ENCODE measurements at places on chromosomes 4 and X. TPM values are rescaled to one million over a fixed set of nuclear protein-coding genes. Genes with fewer than 3 reads are reported as not detected.

Gene WAS
- 0.39 TPM for total RNA-seq

DNA sequence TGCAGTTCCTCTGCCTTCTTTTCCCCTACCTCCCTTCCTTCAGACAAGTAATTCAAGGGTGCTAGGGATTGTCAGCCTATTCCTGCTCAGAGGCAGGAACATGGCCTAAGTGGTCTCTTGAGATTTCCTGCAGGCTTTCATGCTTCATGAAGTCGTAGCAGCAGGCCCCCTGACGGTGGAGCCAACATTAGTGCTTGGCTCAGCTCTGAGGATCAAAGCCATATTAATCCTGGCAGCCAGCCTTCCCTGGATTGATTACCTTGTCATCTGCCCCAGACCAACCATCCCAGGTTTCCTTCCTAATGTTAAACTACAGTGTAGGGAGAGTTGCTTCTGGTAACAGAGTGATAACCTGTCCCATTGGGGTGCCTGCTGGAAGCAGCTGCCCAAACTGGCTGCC lies 84.1 kb downstream of the SLC16A2 start:
- no peak for DNase-seq

Gene OTUD4
- 38.9 TPM for total RNA-seq

Gene TMPRSS11A
- not detected for total RNA-seq

- DNase-seq = no peak
Observed at GRCh38 chrX:19555683-19556082, 40.4 kb upstream of the MAP3K15 start.

- no peak for DNase-seq
Observed at GRCh38 chrX:122134291-122134690, 1049.8 kb upstream of the GRIA3 start.

Gene SPATA18
- total RNA-seq = 17.4 TPM

Gene CDX4
- total RNA-seq = not detected

- no peak for DNase-seq
Observed at GRCh38 chrX:19625612-19626011, 110.3 kb upstream of the MAP3K15 start.

DNA sequence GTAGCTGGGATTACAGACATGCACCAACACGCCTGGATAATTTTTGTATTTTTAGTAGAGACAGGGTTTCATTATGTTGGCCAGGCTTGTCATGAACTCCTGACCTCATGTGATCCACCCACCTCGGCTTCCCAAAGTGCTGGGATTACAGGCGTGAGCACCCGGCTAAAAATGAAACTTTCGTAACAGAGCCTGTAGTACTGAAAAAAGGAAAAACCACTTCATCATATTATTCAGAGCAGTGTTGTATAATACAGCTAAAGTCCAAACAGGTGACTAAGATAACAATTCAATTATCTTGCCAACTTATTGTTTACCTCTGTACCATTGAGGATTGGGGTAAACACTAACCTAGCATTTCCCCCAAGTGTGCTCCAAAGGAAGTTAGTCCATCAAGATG lies 43.9 kb upstream of the HPRT1 start:
- DNase-seq = no peak

GRCh38 chr4:140888054-140888453 lies 131.9 kb upstream of the TBC1D9 start:
- DNase-seq = no peak

Gene PDZD4
- 0.10 TPM for total RNA-seq

- no peak for DNase-seq
Observed at GRCh38 chr4:27844376-27844775, 983.7 kb downstream of the STIM2 start.

Gene GAGE1
- not detected for total RNA-seq

DNA sequence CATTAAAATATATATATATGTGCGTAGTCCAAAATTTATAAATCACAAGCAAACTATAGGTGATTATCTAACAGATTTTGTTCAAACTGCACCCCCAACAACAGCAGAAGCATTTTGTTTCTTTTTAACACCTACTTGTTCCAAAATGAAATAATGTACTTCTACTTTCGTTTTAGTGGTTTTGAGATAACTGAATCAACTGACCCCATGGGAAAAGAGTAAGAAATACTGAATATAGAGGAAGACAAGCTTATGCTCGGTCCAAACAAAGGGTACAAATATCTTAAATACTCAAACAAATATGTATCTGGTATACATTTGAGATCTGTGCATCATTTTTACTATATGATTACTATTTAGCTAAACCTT lies 22.4 kb downstream of the MAP7D3 start:
- DNase-seq = no peak

DNA sequence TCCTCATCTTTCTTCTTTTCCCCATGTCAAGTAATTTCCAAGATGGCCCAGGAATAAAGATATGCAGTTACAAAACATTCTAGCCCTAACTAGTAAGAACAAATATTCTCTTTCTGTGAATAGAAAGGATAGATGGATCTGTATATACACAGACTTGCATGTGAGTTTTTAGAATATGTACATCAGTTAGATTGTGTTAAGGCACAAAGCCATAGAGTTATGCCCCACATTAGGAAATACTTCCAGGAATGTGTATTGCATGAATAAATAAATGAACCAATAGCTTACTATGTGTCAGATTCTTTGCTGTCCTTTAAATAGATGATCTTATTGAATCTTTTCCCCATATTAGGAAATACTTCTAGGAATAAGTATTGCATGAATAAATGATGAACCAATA lies 46.0 kb upstream of the TMPRSS11E start:
- DNase-seq = no peak

- DNase-seq = no peak
Observed at GRCh38 chr4:8402640-8403039, 37.9 kb downstream of the ACOX3 start.

DNA sequence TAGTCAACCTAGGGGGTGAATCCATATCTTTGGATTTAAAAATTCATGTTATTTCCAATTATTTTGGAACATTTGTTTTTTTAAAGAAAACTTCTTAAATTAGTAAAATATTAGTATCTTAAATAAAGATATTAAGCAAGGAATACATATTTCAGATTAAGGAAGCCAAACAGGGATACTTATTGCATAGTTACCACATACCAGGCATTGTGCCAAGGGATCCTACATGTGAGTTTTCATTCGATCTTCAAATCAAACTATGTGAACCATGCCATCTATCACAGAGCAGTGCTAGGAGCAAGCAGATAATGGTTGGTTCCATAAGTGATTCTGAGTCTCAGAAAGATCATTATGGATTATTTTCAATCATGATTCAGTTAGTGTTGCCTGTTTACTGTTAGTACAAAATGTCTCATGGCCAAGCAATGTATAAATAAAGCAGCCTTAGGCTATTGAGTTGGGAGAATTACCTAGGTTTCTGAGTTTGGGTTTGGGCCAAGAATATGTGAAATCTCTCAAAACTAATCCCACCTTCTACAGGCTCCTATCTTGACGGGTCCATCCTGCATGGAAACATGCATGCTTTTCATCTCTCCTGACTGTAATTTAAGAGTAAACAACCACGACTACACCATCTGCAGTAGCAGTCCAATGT lies 176.7 kb downstream of the NPFFR2 start:
- no peak for DNase-seq

Gene MORF4L2
- 405 TPM for total RNA-seq
